ENCODE measurements at places on chromosomes 5 and 9. TPM values are rescaled to one million over a fixed set of nuclear protein-coding genes. Genes with fewer than 3 reads are reported as not detected.
A peak's percentile ranks its signal among the peaks of the same experiment; 100 is the strongest.

DNA sequence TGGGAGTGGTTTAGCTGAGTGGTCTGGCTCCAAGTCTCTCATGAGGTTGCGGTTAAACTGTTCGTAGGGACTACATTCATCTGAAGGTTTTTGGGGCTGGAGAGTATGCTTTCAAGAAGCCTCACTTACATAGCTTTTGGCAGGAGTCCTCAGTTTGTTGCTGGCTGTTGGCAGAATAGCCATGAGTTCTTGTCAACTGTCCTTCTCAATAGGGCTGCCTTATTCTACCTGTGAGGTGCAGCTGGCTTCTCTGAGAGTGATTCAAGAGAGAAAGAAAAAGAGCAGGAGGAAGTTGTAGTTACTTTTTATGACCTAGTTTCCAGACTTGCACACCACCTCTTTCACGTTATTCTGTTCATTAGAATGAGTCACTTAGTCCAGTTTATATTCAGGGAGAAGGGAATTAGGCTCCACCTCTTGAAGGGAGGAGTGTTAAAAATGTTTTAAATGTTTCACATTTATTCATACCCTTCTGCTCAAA lies 33.2 kb downstream of the YTHDC2 start:
- peak; percentile 66 for DNase-seq
- H3K4me3 ChIP-seq: no peak overlapping the region
- H3K27me3 ChIP-seq: no peaks in the 10 kb centered on the region
- peak overlapping the region; percentile 18 for H3K27ac ChIP-seq
- no peaks in the 10 kb centered on the region for H3K36me3 ChIP-seq

- H3K27ac ChIP-seq: no peak overlapping the region
- DNase-seq: no peak
- no peaks in the 10 kb centered on the region for H3K36me3 ChIP-seq
- no peak overlapping the region for H3K4me3 ChIP-seq
- H3K4me1 ChIP-seq: no peaks in the 10 kb centered on the region
Observed at GRCh38 chr9:18893491-18893890, 139.5 kb downstream of the SAXO1 start.

DNA sequence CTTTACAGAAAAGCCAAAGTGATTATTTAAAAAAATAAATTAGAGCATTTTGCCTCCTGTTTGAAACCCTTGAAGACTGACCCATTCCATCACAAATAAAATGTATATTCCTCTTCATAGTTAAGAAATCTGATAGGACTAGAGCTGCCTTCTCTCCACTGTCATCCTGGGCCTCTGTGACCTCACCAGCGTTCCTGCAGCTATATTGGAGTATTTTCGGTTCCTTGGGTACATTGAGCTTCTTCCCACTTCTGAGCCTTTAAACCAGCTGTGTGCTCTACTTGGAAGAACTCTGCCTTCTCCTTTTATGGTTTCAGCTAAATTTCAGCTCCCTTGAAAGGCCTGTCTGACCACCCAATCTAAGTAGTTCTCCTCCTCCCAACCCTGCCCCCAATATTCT lies 99.1 kb upstream of the ABCA1 start:
- DNase-seq: no peak
- H3K4me1 ChIP-seq: no peaks in the 10 kb centered on the region
- no peak overlapping the region for H3K27ac ChIP-seq

Gene GTF2H2
- 13.1 TPM for total RNA-seq

Gene PCDHB2
- 4.6 TPM for total RNA-seq

DNA sequence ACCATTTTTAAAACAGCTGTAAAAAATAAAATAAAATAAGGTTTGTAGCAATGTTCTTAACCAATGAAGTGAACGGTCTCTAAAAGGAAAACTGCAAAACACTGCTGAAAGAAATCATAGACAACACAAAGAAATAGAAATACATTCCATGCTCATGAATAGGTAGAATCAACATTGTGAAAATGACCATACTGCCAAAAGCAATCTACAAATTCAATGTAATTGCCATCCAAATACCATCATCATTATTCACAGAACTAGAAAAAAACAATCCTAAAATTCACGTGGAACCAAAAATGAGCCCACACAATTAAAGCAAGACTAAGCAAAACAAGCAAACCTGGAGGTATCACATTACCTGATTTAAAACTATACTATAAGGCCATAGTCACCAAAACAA lies 67.6 kb upstream of the RGMB start:
- no peak overlapping the region for H3K27ac ChIP-seq
- no peaks in the 10 kb centered on the region for H3K4me1 ChIP-seq
- H3K4me3 ChIP-seq: no peak overlapping the region
- no peaks in the 10 kb centered on the region for H3K27me3 ChIP-seq
- DNase-seq: peak; percentile 31

GRCh38 chr9:81313877-81314276 lies 375.5 kb downstream of the TLE1 start:
- peaks cover 2% of the 10 kb centered on the region for H3K4me1 ChIP-seq
- no peak overlapping the region for H3K4me3 ChIP-seq
- H3K36me3 ChIP-seq: no peaks in the 10 kb centered on the region
- no peak overlapping the region for H3K27ac ChIP-seq
- no peak for DNase-seq

Measured in fibroblast of lung (primary cell).